ENCODE measurements at places on chromosomes 2 and 18. TPM values are rescaled to one million over a fixed set of nuclear protein-coding genes. Genes with fewer than 3 reads are reported as not detected.

The GREB1 gene
- total RNA-seq, result 3.7 TPM

The MAP2 gene
- 678 TPM for total RNA-seq

The GALR1 gene
- total RNA-seq, result under 0.01 TPM

The ATOH8 gene
- total RNA-seq, result 2.0 TPM

The DGUOK gene
- total RNA-seq, result 51.0 TPM

The CCDC93 gene
- 25.7 TPM for total RNA-seq

The MYO5B gene
- total RNA-seq, result 9.8 TPM

The MATN3 gene
- 1.6 TPM for total RNA-seq

- no peak for DNase-seq
These were observed 192.6 kb upstream of the ZEB2 start for GRCh38 chr2:144712550-144712940.

GRCh38 chr2:232659359-232659758 is 26.0 kb downstream of the EFHD1 start:
- DNase-seq, result no peak

DNA sequence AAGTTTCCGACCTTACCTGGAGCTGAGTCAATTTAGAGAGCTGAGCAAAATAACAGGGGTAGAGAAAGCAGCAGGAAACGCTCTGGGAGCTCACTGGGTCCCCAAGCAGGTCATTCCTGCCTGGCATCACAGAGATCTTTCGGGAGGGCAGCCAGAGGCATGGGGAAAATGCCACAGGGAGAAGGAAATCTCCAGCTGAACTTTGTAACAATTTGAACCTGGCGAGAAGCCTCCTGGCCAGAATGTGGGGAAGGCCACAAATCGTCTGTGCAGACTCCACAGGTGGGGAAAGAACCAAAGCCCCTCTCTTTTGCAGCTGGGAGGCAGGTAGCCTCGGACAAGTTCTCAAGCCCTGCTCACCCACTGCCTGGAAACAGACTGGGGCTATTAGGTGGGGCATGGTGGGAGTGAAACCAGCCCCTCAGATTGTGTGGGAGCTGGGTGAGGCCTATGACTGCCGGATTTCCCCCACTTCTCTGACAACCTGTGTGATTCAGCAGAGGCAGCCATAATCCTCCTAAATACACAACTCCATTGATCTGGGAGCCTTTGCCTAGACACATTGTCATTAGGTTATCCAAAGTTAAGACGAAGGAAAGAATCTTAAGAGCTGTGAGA is 53.9 kb downstream of the INO80D start:
- no peak for DNase-seq

DNA sequence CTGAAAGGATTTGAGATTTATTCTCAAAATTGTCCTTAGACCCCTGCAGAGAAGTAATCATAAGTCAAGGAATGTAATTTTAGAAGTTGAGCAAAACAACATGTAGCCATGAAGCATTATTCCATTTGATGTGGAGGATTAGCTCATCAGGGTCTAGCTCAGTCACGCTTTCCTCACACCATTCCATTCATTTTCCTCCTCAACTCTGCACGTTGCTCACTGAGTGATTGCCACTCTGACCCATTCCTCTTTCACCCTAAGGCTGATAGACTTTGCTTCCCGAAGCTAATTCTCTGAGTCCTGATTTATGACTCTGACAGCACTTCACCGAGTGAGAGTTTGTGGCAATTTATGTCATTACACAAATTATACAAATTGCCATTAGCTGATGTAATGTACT is 820.6 kb upstream of the PIK3C3 start:
- no peak for DNase-seq

DNA sequence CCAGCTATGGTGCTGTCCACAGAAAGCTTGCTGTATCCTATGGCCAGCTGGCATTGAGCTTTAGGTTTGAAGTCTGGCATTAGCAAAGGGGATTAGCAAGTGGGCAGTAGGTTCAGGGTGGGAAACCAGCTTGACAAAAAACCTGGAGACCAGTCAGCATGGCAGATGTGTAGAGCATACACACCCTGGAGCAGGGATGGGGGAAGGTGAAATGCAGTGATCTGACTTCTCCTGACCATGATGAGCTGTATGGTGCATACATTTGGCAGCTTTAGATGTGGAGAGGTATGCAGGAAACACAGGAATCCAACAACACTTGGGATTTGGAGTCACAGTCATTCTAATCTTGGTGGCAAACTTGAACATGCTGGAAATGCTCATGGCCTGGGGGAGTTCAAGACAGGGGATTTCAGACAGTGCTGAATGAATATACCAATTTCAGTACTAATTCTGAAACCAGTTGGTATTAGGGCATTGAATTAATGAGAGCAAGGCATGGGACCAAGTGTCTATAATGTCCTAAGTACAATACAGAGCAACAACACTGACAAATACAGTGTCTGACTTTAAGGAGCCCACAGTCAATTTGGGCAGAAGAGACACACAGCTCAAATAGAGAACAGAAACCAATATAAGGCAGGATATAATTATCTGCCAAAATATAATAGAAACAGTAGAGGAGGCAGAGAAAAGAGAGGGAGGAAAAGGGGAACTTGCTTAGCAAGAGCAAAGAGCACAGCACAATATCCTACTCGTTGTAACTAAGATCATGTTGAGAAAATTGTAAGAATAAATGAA is 11.8 kb downstream of the ARHGAP15 start:
- no peak for DNase-seq

- no peak for DNase-seq
These were observed 53.6 kb upstream of the ATL2 start for GRCh38 chr2:38430597-38431207.

- peak; percentile 77 for DNase-seq
These were observed at the start of gene GALNT14 for GRCh38 chr2:31138037-31138962. Gene GALNT14 (minus strand): TSS chr2:31138440. CDS start chr2:31138086, 354 bp downstream.

DNA sequence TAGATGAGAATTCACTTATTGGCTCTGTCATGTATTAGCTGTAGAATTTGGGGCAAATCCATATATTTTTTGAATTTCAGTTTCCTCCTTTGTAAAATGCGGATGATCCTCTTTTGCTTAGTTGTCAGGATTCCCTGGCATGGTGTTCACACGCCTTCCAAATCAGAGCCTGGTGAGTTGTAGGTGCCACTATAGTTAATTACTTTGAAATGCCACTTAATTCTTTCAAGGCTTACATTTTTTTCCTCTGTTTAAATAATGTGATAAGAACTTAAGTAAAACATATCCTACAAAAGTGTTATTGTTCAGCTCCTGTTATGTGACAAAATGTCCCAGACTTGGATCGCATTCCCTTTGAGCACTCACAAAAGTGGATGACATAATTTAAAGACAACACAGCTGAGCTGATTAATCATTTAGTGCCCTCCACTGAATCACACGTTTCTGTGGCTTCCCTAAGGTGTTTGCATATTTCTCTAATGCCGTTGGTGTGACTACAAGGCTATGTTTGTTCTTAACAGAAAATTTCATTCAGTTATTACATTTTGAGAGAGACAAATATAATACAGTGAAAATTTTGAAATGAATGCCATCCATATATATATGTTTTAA is 471.2 kb upstream of the CHST9 start:
- DNase-seq, result no peak

GRCh38 chr18:25146512-25146910 is 205.5 kb downstream of the ZNF521 start:
- no peak for DNase-seq

GRCh38 chr2:74007711-74008110 is 23.0 kb downstream of the TET3 start:
- no peak for DNase-seq

DNA sequence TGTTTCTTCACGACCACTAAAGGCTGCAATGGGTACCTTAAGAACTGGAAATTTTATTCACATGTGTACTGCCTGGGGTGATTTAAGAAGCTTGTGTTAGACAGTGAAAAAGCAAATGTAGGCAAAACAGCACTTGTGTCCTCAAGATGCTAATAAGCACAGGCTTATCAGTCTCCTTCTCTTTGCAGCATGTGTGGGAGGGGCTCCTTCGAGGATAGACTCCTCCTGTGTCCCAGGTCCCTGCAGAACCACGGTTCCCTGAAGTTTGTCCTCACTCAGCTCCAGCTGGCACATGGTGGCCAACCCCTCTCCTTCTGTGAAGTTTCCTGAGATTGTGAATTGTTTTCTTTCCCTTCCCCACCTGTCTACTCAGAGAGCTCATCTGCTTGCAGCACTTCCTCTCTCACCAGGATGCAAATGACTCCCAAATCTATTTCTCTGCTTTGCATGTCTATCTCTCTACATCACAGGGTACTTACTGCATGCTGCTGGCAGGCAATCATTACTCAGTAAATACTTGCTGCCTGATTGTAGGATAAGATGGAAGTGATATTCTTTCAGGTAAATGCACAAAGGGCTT is 589.6 kb upstream of the KLHL29 start:
- no peak for DNase-seq

DNA sequence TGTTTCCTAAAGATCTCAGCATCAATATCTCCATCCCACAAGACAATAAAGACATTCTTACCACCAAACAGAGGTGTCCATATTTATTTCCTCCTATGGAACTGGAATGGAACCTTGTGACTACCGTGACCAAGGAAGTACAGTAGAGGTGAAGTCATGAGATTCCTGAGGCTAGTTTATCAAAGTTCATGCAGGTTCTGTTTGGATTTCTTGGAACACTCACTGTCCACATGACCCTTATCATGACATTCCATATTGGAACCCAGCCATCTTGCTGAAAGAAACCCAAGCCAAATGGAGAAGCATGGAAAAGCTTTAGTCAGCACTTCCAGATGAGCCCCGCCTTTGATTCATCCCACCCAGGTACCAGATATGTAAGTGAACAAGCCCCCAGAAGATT is 516.0 kb upstream of the POU3F3 start:
- no peak for DNase-seq

DNA sequence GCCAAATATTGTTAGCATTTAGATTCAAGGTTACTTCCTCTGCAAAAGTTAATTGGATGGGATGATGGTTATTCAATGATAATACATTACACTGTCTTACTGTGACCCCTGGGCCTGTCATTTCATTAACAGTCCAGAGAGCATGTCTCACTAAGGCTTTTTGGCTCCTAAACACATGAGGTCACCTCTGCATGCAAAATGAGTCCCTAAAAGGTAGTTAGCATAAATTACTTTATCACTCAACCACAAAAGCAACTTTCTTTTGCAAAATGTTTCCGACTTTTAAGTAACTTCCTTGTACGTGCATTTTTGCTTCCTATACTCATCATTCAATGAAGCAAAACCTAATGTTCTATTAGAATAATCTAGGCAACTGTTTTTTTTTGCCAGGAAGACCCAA is 16.8 kb upstream of the AGFG1 start:
- DNase-seq, result no peak

GRCh38 chr2:18724371-18725145 is 135.2 kb upstream of the NT5C1B start:
- no peak for DNase-seq

DNA sequence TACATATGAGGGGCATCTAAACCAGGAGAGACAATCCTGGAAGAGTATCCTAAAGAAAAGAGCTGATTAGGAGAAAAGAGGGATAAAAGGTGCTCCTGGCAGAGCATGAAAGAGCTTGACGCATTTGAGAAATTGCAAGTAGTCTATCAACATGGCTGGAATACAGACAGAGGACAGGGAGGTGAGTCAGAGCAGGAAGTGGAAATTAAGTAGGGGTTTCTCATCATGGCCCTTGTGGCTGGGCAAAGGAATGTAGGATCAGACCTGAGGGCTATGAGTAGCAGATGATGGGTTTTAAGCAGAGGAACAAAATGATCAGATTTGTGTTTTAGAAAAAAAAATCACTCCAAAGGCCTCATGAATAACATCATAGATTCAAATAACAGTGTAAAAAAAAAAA is 49.2 kb upstream of the UGP2 start:
- no peak for DNase-seq

DNA sequence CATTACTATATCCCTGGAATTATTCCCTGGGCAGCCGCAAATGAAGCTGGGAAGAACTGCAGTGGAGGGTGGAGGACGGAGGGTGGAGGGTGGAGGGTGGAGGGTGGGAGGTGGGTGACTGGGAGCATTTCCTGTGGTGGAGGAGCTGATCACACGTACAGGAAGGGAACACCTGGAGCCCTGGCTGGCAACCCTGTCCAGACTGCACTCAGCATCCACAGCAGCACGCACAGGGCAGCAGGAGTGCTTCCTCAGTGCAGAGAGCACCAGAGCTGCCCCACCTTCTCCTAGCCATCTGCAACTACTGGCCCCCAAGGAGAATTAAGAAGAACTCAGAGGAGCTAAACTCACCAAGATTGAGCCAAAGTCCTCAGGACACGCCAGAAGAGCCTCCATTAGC is 249.9 kb downstream of the EIPR1 start:
- DNase-seq, result no peak

DNA sequence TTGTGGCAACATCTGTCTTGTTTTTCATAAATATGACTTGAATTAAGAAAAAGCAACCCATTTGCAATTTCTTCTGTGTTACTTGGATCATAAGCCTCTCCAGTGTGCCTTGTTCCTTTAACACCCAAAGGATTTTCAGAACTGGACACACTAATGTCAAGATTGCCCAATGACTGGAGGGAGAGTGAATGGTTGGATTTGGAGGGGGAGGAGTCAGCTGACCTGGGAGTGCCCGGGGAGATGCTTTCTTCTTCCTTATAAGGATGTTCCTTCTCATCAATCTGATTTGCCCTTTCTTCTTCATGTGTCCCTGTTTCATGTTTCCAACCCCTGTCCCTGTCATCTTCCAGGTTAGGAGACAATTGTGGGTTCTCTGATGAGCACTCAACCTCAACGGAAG is 48.8 kb downstream of the ALPK2 start:
- DNase-seq, result no peak
